Glutamatergic neuron (in vitro differentiated cells): ENCODE measurements at places on chromosomes 7 and 10. TPM values are rescaled to one million over a fixed set of nuclear protein-coding genes. Genes with fewer than 3 reads are reported as not detected.
A peak's percentile ranks its signal among the peaks of the same experiment; 100 is the strongest.

GRCh38 chr7:94655126-94655847 lies 646 bp downstream of the SGCE start:
- DNase-seq = peak; percentile 43

DNA sequence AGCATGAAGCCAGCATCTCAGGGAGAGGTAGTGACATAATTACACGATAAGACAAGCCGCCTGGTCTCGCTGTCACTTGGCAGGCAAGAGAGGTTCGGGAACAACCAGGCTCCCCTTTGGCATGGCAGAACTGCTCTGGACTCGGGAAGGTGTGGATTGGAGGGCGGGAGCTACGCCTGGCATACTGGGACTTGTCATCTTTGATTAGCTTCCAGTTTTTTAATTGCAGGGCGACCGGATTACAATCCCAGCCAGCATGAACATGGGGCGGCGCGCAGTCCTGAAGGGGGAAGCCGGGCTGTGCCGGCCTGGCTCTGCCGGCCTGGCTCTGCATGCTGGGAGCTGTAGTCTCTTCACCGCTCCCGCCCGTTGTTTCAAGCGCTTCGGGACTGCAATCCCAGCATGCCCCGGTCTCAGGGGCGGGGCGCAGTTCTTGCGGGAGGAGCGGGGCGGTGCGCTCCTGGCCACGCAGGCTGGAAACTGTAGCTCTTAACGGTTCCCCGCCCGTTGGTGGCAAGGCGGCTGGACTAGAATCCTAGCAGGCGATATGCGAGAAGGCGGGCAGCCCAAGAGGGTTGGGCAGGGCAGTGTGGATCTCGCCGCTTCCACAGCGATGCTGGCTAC lies 45.5 kb upstream of the ZNF716 start:
- no peak for DNase-seq

- no peak for DNase-seq
These were observed 105.9 kb upstream of the ANLN start for GRCh38 chr7:36283711-36284130.

LIPM gene
- not detected for total RNA-seq

UPK3B gene
- total RNA-seq = 6.5 TPM

- DNase-seq = peak; percentile 61
These were observed 887 bp downstream of the COL13A1 start for GRCh38 chr10:69802424-69803161.

GRCh38 chr10:3273966-3274365 lies 101.4 kb upstream of the PITRM1 start:
- no peak for DNase-seq

- DNase-seq = no peak
These were observed 7.5 kb downstream of the ANKIB1 start for GRCh38 chr7:92253251-92253650.

GRCh38 chr10:131473645-131474044 lies 162.1 kb upstream of the TCERG1L start:
- DNase-seq = no peak

GPR15LG gene
- total RNA-seq = not detected

TRPV5 gene
- total RNA-seq = 0.15 TPM

DNA sequence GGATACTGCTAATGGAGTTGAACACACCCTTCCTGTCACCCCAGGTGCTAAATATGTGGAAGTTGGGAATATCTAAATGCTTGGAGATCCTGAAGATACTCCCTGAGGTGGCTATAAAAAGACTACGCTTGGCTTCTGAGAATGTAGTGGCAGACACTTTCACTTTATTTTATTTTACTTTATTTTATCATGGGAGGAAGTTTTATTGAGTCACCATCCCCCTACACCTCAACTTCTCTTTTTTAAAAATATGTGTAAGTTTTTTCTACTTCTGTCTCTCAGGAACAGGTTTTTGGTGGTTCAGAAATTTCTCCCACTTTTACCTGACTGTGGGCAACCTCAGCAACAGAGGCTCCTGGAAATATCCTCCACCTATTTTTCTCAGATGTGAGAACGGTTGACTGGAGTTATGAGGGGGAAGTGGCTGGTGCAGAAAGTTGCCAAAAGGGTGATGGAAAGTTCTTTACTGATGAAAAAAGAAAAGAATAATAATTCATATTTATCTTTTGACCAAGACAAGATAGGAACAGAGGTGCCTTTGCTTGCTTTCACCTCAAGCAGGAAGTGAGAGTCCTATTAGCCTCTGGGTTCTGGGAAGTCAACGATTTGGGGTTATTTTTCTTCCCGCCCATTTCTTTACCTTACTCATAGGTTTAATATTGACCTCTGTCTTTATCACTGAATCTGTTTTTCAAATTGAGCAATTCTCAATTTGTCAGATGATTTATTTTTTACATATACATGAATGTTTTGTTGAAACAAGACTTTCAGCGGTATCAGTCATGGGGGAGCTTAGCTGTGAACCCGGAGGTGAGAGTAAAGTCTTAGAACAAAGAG lies 103.6 kb downstream of the AHR start:
- no peak for DNase-seq

GRCh38 chr7:24881623-24882022 lies 98.4 kb downstream of the OSBPL3 start:
- no peak for DNase-seq

- no peak for DNase-seq
These were observed 226.0 kb downstream of the TCF7L2 start for GRCh38 chr10:113175756-113176651.

GRCh38 chr10:79139124-79139835 lies 70.5 kb downstream of the ZMIZ1 start:
- no peak for DNase-seq

GRCh38 chr7:24039991-24040624 lies 243.9 kb upstream of the NPY start:
- DNase-seq = no peak

GRCh38 chr10:97215619-97216260 lies 30.0 kb upstream of the SLIT1 start:
- no peak for DNase-seq

DNA sequence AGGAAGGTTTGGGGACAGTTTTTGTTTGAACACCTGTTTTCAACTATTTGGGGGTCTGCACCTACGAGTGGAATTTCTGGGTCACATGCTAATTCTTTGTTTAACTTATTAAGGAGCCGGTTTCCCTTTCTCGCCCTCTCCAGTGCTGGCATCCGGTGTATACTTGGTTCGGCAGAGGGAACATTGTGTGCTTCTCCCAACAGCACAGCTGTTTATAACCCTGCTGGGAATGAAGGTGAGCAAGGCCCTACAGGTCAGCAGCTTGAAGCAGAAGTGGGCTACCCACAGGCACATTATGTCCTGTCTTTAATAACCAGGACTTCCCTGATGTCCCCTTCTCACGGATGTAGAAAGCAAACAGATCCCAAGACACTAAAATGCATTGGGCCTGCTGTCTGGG lies 87.5 kb upstream of the PDCD4 start:
- DNase-seq = no peak

DNA sequence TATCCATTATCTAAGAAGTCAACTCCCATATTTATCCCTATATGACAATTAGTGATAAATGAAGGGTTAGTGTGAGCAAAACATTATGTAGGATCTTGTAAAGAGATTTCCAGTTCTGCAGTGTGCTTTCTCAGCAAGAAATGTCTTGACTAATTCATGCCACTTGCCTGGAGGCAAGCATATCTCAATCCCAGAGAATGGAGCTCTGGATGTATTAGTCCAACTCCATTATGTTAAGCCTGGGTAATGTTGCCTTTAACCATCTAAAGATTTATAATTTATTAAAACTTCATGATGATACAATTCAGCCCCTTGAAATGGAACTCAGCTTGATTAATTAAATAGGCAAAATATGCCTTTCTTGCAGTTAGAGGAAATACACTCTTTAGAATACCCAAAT lies 1079.9 kb upstream of the LRRTM3 start:
- DNase-seq = no peak

DNA sequence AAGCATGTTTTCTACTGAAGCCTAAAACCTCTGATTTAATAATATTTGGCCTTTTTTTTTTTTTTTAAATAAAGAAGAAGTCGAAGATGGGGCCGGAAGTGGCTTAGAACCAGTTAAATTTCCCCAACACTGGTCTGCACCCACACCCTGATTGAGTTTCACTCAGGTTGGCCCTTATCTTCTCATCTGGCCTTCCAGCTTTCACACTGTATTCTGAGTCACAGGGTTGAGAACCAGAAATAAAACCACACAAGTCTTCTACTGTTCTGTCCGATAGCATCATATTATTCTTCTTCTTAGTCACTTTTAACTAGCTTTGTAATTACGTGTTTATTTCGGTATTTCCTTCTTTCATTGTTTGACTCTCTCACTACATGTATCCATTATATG lies 9.9 kb downstream of the ZNF365 start:
- DNase-seq = no peak

MDH2 gene
- 126 TPM for total RNA-seq

GRCh38 chr7:8296362-8296659 lies 34.3 kb upstream of the ICA1 start:
- no peak for DNase-seq

DNA sequence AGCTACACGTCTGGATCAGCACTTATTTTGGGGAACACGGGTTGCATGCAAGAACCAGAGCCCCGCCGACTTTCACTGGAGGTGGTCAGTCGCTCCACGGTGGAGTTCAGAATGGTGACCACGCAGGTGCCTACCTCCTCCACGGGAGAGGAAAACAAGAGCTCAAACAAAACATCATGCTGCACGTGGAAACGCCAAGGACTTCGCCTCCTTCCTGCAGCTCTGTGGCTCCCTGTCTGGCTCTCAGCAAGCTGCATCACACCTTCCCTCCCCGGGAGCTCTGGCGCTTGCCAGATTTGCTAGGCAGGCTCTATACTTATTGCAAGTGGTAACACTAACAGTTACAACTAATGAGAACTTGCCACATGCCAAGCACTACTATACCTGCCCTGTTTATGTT lies 26.0 kb downstream of the GSDME start:
- DNase-seq = no peak
